ENCODE measurements at places on chromosomes 1 and 21.

- no peak for DNase-seq
Measured at GRCh38 chr1:243505986-243506689, 250.3 kb downstream of the SDCCAG8 start.

- no peak for DNase-seq
Measured at GRCh38 chr21:46622226-46622625, 13.2 kb upstream of the PRMT2 start.

DNA sequence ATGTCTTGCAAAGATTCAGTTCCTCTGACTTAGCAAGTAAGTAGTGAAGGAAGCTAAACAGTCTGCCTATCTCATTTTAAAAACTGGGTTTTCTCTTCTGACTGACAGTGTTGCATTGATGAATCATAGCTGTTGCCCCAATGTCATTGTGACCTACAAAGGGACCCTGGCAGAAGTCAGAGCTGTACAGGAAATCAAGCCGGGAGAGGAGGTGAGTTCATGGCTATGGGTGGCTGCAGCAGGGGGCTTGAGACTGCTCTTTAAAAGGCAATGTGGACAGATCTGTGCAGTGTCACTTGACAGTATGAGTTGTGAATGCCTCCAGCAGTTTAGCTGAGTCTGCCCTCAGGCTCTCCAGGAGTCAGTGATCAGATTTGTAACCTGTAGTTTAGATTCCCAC, 46.6 kb downstream of the SMYD2 start:
- no peak for DNase-seq

DNA sequence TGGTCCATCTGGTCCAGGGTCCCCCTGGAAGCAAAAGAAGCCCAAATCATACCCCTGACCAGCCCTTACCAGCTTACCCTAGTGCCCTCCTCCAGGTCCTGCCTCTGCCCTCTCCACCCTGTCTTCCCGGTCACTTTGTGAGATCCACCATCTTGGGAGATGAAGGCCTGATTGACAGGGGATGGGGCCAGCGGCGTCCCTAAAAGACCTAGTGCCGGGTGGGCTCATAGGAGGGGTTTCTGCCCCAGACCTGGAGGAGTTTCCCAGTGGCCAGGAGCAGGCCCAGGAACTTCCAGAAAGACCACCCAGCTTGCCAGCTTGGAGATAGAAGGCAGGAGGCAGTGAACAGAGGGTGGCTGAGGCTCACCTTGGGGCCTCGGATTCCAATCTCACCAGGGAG, 5.4 kb downstream of the COL9A2 start:
- no peak for DNase-seq

GRCh38 chr1:174656409-174657059, 208.8 kb downstream of the GPR52 start:
- no peak for DNase-seq

- DNase-seq = no peak
Measured at GRCh38 chr21:39553331-39553730, 59.4 kb upstream of the B3GALT5 start.

DNA sequence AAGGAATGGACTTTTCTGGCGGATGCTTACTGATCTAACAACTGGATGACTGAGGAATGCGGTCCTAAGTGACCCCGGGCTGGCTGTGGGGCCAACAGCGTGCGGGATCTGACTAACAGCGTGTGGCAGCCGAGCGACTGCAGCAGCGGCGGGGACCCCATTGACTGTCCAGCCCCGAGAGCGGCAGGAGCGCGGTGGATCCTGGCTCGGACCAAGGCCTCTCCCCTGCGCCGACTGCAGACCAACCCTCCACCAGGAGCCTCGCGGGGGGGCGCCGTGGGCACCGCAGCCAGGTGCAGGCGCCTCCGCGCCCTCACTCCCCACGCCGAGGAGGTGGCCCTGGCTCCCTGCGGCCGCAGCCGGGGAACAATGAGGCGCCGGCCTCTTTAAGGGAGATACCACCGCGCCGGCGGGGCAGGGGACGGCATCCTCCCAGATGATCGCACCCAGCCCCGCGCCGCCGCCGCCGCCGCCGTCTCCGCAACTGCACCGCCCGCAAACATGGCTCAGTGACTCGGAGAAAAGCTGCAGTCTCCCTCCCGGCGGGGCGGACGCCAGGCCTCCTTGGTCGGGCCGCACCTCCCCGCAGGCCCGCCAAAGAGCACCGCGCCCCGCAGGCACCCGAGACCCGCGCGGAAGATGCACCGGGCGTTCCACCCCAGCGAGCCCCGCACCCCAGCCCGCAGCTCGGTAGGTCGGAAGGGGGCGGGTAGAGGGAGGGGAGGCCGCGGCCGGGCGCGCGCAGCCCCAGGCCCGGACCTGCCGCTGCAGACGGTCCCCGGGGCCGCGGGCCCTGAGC, 694 bp upstream of the PDIK1L start:
- peak; percentile 83 for DNase-seq

GRCh38 chr1:224380003-224380402, 23.3 kb downstream of the CNIH4 start:
- DNase-seq = no peak

GRCh38 chr1:44048532-44049215, 17.4 kb upstream of the SLC6A9 start:
- no peak for DNase-seq

GRCh38 chr1:235697508-235697907, 47.9 kb upstream of the GNG4 start:
- no peak for DNase-seq

- DNase-seq = no peak
Measured at GRCh38 chr1:61926597-61926996, 184.3 kb downstream of the PATJ start.

DNA sequence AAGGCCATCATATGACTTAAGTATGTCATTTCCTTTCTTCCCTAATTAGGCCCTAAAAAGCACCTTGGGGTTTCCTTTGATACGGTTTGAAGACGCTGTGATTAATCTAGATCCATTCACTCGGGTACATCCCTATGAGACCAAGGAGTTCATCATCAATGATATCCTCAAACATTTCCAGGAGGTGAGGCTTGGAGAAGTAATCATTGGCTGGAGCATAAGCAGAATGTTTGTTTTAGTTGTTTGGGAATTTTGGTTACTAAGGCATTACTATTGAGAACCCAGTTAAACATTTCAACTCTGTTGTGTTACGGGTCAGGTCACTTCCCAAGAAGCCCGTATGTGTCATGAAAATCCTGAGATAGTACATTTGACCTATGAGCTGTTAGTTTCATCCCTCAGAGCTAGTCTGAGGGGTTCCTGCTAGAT, 185.2 kb downstream of the VPS13D start:
- no peak for DNase-seq

DNA sequence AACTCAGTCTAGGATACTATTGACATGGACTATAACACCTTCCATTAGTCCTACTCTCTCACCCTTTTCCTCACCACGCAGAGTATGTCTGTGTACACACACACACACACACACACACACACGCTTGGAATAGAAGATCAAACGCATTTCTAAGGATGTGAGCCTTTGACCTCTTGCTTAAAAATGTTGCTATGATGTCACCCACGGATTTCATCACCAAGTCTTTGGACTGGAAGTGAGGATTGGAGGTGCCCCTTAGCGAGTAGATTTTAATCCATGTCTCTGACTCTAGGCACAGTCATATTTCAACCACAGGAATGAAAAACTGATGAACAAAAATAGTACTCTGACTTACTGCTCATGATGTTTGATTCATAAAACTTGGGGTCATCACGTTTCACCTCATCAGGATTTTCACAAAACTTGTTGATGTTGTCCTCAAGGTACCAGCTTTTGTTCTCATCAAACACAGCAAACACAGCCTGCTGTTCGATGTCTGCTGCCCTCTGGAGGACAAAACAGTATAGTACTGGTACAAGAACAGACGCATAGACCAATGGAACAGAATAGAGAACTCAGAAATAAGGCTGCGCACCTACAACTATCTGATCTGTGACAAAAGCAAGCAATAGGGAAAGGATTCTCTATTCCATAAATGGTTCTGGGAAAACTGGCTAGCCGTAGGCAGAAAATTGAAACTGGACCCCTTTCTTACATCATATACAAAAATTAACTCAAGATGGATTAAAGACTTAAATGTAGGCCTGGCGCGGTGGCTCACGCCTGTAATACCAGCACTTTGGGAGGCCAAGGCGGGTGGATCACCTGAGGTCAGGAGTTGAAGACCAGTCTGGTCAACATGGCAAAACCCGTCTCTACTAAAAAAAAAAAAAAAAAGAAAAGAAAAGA, 39.9 kb downstream of the F5 start:
- DNase-seq = peak; percentile 9

DNA sequence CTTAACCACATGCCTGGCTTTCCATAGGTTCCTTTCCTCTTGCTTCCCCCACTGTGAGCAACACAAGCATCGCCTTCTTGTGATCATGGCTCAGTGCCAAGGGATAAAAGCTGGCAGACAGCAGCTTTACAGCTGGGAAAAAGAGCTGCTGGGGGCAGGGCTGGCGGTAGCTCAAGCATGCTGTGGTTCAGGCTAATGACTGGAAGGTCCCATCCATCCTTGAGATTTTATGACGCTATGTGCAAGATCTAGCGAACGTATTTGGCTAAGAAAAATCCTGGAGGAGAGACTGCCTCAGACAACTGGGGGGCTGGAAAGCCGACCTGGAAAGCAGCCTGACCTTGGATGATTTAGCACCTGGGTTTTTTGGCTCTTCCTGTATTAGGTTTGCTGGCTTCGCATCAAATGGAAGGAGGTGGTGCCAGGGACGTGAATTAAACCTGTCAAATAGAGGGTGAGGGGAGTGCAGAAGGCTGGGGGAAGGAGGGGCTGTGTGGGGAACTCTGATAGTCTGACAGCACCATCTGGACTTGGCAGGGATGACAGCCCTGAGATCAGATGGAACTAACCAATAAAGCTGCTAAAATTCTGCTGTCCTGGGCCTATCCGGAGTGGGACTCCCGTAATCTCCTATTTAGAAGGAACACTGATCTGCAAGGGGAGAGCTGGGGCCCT, 34.8 kb downstream of the ZMYND12 start:
- no peak for DNase-seq

GRCh38 chr1:221644663-221645258, 97.1 kb downstream of the DUSP10 start:
- DNase-seq = no peak
